ENCODE measurements at places on chromosomes 3 and 15.

- no peak for DNase-seq
Measured at GRCh38 chr3:28982906-28983305, 298.0 kb upstream of the RBMS3 start.

DNA sequence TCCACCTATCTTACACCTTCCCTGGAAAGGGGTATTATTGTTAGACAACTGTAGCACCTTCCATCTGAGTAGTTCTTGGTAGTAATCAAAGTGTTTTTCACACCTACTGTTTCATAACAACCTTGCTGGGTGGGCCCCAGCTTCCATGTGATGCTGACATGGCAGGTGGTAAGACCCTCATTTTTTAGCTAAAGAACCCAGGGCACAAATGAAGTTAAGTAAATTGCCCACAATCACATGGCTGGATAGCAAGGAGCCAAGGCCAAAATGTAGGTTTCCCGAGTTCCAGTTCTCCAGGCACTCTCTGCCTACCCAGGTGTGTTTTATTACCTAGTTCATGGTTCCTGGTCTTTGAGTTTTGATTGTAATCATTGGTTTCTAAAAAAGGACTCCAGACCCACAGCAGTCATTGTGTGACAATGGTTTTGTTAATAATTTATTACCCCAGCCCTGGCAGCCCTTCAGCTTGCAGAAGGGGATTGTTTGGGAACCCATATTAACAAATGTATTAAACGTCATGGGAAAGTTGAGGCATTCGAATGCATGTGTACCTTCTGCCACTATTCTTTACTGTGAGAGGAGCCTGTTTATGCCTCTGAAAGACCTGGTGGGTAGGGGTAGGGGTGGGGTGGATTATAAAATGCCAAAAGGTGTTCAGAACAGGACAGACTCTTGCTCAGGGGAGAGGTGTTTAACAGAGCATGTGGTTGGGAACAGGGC lies 222.2 kb upstream of the BHLHE40 start:
- DNase-seq = no peak

- DNase-seq = no peak
Measured at GRCh38 chr3:150806185-150806835, 43.3 kb upstream of the SIAH2 start.

GRCh38 chr15:57861034-57861638 lies 154.6 kb downstream of the POLR2M start:
- DNase-seq = peak; percentile 84

DNA sequence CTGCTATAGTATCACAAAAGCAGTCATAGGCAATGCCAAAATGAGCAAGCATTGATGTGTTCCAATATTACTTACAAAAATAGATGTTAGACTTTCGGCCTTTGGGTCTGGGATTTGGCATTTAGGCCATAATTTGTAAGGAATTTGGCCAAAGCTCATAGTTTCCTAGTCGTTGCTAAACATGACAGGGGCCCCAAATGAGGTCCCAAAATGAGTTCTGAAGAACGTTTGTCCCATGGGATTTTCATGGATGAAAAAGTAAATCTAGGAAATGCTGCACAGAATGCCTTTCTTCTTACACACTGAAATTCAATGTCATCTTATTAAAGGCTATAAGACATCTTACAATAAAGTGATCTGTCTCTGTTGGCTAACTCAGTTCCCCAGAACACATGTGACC lies 456.0 kb downstream of the CNTN4 start:
- DNase-seq = no peak

DNA sequence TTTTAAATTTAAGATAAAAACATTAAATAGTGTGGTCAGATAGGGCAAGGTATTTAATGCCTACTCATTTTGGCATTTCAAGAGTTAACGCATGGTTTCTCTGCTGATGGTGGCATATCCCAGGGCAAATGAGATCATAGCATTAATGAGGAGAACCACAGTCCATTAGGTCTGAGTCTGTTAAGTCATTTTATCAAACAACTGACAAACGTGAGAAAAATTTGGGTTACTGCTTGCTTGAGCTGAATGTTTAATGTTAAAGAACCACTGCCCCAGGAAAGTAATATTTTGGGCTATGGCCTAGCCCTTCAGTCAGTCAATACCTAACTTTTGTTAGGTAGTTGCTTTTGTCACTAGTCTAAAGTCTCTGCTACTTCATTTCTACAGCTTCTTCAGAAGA lies 37.9 kb upstream of the SLC2A2 start:
- DNase-seq = no peak

DNA sequence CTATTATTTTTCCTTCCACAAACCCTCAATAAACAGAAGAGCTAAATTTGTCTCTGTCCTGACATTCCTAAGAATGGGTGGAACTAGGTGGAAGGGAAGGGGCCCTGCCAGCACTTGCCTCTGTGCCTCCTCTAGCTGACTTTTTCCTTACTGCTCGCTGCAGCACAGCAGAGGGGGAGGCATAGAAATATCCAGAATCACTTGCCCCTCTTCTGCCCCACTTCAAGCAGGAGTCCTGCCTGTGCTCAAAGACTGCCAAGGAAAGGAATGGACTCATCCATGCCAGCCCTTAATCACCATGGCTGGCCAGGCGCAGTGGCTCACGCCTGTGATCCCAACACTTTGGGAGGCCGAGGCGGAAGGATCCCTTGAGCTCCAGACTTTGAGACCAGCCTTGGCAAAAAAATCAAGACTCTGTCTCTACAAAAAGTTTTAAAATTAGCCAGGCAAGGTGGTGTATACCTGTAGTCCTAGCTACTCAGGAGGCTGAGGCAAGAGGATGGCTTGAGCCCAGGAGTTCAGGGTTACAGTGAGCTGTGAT lies 51.8 kb downstream of the ADCY5 start:
- DNase-seq = no peak

DNA sequence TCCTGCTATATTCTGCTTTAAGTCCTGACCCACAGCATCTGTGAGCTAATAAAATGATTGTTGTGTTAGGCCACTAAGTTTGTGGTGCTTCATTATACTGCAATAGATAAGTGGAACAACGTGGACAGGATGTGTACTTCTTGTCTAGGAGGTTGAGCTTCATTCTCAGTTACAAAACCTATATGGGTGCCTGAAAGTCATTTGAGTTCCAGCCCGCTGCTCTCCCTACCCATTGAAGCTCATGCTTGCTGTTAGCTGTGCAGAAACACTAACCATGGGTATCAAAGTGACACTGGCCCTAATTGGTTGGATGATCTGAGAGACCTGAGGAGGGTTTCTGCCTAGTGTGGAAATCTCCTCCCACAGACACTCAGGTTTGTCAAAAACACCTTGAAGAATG lies 357.2 kb downstream of the PDCD6IP start:
- DNase-seq = no peak

DNA sequence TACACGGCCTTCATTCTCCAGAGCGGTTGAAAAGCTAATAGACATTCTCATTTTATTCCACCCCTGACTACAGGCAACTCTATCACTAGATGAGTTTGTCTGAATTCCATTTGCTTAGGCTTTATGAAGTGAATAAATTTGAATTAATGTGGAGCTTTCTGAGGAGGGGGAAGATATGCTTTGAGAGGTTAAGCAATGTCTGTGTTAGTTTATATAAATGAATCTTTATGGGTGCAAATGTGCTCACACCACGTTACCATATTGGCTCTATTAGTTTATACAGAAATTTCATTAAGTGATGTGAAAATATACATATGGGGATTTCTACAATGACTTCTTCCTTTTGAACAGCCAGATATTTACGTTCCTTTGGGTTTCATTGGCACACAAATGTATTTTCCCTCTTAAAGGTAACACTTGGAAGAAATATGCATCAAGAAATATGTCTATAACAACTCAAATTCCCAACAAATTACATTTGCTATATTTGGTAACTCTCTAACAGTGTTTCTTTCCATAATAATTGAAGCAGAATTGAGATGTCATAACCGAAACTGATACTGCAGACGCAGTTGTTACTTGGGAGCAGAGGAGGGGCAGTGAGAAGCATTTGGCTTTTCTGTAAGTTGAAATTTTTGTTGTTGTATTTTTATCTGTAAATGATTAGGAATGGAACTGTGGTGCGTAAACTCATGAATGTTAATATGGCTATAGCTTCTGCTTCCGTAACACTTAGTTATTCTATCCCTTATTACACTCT lies 359.4 kb downstream of the CACNA2D3 start:
- DNase-seq = no peak

- peak; percentile 73 for DNase-seq
Measured at GRCh38 chr3:181417748-181418147, 294.0 kb upstream of the SOX2 start.

GRCh38 chr15:43095243-43095642 lies 10.6 kb downstream of the UBR1 start:
- DNase-seq = no peak

GRCh38 chr3:115351193-115351592 lies 204.1 kb upstream of the ZBTB20 start:
- DNase-seq = no peak

DNA sequence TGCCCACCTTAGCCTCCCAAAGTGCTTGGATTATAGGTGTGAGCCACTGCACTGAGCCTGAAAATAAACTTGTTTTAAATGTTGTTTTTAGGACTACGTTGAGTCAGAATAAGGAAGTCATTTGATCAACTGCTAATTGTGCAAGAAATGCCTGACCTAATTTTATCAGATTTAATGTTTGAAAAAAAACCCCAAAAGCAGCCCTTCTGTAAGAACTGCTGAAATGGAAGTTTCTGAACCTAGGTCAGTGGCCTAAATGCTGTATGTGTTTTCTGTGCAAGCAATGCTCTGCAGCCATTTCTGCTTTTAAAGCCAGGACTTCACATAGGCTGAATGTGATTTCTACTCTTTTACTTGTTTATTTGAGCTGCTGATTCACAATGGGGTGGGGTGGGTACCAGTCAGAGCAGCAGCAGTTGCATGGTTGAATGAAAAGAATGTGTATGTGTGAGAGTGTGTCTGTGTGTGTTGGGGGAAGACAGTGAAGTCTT lies 6.6 kb downstream of the GPX1 start:
- no peak for DNase-seq

GRCh38 chr15:48040166-48040817 lies 80.5 kb upstream of the SLC24A5 start:
- DNase-seq = no peak

- peak; percentile 77 for DNase-seq
Measured at GRCh38 chr15:30903497-30904187, at the start of gene FAN1. TSS of gene FAN1 (plus strand) at chr15:30903915. CDS start at chr15:30904664, 749 bp downstream.

GRCh38 chr15:56327721-56328502 lies 37.3 kb upstream of the TEX9 start:
- no peak for DNase-seq

DNA sequence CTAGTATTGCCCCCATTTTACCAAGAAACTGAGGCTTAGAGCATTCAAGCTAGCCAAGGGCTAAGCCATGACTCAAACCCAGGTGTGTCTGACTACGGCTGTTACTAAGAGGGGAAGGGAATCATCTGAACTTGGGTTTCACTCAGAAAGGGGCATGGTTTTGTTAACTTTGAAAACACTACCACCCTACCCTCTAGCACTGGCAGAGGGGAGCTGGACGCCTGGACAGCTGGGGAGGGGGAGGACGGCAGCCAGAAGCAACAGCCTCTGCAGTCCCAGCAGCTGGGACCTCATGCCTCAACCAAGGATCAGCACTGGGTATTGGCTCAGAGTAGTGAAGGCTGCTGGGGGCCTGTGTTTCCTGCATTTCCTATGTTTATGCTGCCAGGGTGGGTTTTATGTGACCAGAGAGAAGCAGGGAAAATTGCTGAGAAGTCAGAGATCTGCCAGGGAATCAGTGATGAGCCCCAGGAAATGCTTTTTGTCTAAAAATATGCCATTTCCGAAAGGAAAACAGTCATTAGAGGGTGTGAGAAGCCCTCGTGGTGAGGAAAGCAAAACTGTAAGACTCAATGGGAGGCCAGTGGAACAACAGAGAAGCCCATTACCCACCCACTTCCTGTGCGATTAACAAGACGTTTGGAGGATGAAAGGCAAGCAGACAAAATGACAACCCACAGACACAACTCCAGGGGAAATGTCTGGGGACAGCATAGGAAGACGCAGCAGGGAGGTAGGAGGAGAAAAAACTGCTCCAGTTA lies 41.2 kb downstream of the LIPC start:
- no peak for DNase-seq

- DNase-seq = no peak
Measured at GRCh38 chr15:77862651-77863104, 214.8 kb downstream of the TBC1D2B start.

DNA sequence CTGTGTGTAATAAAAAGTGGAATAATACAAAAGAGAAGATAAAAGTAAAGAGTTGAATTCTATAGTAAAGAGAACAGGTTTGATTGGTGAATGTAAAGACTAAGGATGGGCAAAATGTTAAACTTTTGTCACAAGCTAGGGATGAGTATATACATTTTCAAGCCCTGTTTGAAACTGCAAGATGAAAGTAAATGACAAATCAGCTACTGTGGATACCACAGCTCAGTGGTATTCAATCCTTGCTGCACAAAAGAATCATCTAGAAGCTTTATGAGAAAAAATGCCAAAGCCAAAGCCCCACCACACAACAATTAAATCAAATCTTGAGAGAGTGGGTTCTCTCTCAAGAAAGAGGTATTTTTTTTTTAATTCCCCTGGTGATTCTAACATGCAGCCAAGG lies 67.7 kb downstream of the VPS13C start:
- DNase-seq = no peak

DNA sequence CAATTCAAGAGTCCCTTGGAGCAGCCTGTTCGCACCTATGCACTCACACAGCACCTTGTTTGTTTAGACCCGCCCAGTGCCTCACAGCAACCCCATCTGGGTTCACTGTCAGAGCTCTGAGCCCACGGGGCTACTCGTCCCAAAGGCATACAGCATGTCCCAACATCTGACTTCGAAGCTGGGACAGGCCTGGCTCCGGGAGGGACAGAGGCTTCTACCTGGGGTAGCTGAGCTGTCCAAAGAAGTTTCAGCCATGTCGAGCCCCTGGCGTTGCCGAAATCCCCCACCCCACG lies 28.6 kb upstream of the CYP11A1 start:
- no peak for DNase-seq

GRCh38 chr3:71466483-71466882 lies 117.0 kb downstream of the FOXP1 start:
- DNase-seq = no peak

GRCh38 chr3:126342211-126342610 lies 15.0 kb downstream of the KLF15 start:
- DNase-seq = no peak

- no peak for DNase-seq
Measured at GRCh38 chr15:40063563-40064011, 24.6 kb upstream of the SRP14 start.

DNA sequence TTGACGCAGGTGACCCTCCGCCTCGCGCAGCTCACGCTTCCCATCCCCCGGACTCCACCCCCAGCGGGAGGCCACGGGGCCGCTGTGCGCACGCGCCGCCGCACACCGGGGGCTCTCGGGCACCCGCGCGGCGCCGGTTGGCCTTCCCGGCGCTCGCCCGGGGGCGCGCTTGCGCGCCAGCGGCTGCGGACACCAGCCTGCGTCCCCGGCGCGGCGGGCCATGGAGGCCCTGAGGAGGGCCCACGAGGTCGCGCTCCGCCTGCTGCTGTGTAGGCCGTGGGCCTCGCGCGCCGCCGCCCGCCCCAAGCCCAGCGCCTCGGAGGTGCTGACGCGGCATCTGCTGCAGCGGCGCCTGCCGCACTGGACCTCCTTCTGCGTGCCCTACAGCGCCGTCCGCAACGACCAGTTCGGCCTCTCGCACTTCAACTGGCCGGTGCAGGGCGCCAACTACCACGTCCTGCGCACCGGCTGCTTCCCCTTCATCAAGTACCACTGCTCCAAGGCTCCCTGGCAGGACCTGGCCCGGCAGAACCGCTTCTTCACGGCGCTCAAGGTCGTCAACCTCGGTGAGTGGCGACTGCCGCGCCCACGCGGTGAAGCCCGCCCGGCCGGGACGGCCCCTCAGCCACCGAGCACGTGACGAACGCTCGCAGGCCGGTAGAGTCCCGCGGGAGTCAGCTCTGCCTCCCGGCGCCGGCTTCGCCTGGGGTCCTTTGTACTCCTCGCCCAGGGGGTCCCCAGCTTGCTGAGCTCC lies at the start of gene C15orf61:
TSS of gene C15orf61 (plus strand) at position 103 of the 754 bp plus-strand sequence. CDS start at position 221, 118 bp downstream.
- DNase-seq = peak; percentile 95
